ENCODE measurements at places on chromosomes 2 and 18. TPM values are rescaled to one million over a fixed set of nuclear protein-coding genes. Genes with fewer than 3 reads are reported as not detected.

The ZNF385B gene
- not detected for total RNA-seq

The CYP27A1 gene
- 0.56 TPM for total RNA-seq

The NPHP1 gene
- total RNA-seq: 4.1 TPM

The AMER3 gene
- not detected for total RNA-seq

The DTNA gene
- 5.1 TPM for total RNA-seq

The IKZF2 gene
- total RNA-seq: 20.2 TPM

The XIRP2 gene
- not detected for total RNA-seq

The TEKT4 gene
- total RNA-seq: not detected

The SFTPB gene
- 0.46 TPM for total RNA-seq

The NTSR2 gene
- total RNA-seq: not detected

The PPP1CB gene
- total RNA-seq: 173 TPM

The CFAP221 gene
- total RNA-seq: not detected

The FOXI3 gene
- total RNA-seq: not detected

The ABCG8 gene
- total RNA-seq: not detected

The HJURP gene
- 26.2 TPM for total RNA-seq

The SGPP2 gene
- 16.4 TPM for total RNA-seq

The CXCR1 gene
- total RNA-seq: not detected

The TUBA4B gene
- not detected for total RNA-seq

The NIF3L1 gene
- total RNA-seq: 30.3 TPM

The RGPD3 gene
- 0.09 TPM for total RNA-seq

The CD302 gene
- 1.1 TPM for total RNA-seq

The FSHR gene
- total RNA-seq: not detected

The UGT1A3 gene
- not detected for total RNA-seq

The IL1A gene
- total RNA-seq: 37.0 TPM

The GPR35 gene
- 0.28 TPM for total RNA-seq

The BOK gene
- 48.3 TPM for total RNA-seq

The VAMP5 gene
- total RNA-seq: 1.9 TPM

The MAIP1 gene
- total RNA-seq: 24.3 TPM

The CCDC85A gene
- not detected for total RNA-seq

The ZNF24 gene
- 18.6 TPM for total RNA-seq

The POU3F3 gene
- not detected for total RNA-seq

The MEP1B gene
- total RNA-seq: not detected

The SEMA4C gene
- total RNA-seq: 16.6 TPM

The SPIRE1 gene
- total RNA-seq: 21.4 TPM

The PAPOLG gene
- 12.3 TPM for total RNA-seq

The PGAP1 gene
- 7.8 TPM for total RNA-seq

The MYL12A gene
- total RNA-seq: 452 TPM

The SH3BP4 gene
- total RNA-seq: 20.7 TPM

The TRABD2A gene
- total RNA-seq: 1.7 TPM

The CENPA gene
- 12.6 TPM for total RNA-seq

The PRSS56 gene
- total RNA-seq: not detected

The CETN1 gene
- not detected for total RNA-seq

The LGALSL gene
- 26.9 TPM for total RNA-seq

The RUFY4 gene
- not detected for total RNA-seq

The OR6B2 gene
- total RNA-seq: not detected

The COL4A4 gene
- 0.05 TPM for total RNA-seq

The DIPK1C gene
- not detected for total RNA-seq

The HOXD13 gene
- not detected for total RNA-seq

The NEU4 gene
- not detected for total RNA-seq

The SLC39A10 gene
- total RNA-seq: 17.0 TPM

The DNER gene
- 5.1 TPM for total RNA-seq

The BOLL gene
- total RNA-seq: not detected

The ALPP gene
- total RNA-seq: not detected

The TMEM127 gene
- 20.9 TPM for total RNA-seq

The GBX2 gene
- not detected for total RNA-seq

The CTNNA2 gene
- total RNA-seq: not detected

Measured in airway epithelial cell (primary cell).